ENCODE measurements at places on chromosomes 13 and 19. TPM values are rescaled to one million over a fixed set of nuclear protein-coding genes. Genes with fewer than 3 reads are reported as not detected.

Gene ANGPTL4
- 2.5 TPM for total RNA-seq

Gene SYCN
- not detected for total RNA-seq

Gene ELSPBP1
- not detected for total RNA-seq

Gene LIM2
- not detected for total RNA-seq

Gene FLT3LG
- total RNA-seq, result 2.1 TPM

Gene ADAMTSL5
- total RNA-seq, result 1.4 TPM

Gene STRN4
- 143 TPM for total RNA-seq

Gene RAB4B
- 26.8 TPM for total RNA-seq

Gene SELENOW
- total RNA-seq, result 377 TPM

Gene MBD3L3
- not detected for total RNA-seq

DNA sequence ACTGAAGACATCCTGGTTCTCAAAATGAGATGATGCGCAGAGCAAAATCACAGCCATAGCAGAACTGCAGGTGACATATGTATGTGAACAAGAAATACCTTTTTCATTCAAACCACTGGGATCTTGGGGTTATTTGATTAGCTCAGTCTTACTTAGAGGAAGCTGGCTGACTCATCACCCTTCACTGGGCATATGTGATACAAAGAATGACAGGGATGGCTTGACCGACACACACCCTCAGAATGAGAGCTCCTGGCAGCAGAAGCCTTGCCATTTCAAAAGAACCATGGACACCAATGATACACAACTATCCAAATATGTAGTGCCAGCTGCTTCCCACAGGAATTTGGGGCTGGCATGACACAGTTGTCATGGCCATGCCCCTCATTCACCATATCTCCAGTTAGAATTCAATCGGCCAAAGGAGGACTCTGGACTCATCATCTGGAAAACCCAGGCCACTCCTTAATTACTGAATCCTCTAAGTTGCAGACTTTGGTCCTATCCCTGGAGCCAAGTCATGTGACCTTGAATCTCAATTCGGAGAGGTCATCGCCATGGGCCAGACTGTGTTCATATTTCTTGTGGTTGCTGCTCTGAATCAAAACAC, 115.8 kb downstream of the KATNAL1 start:
- DNase-seq, result no peak

DNA sequence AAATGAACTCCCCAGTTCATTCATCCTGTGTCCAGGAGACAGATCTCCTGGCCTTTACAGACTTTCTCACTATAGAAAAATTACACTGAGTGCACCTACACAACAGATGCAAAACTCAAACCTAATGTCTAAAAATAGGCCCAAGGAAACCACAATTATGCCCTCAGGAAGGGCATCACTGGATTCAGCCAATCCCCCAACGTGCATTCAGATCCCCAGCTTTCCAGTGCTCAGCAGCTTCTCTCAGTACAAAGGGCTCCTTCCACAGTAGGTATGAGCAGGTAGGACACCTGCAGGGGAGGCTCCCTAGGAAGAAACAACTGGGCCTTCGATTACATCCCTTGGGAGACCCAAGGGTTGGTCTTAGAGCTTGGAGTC, 2.1 kb downstream of the ZNF709 start:
- no peak for DNase-seq

- peak; percentile 61 for DNase-seq
Measured at GRCh38 chr19:4609878-4610511, 29.3 kb upstream of the TNFAIP8L1 start.

DNA sequence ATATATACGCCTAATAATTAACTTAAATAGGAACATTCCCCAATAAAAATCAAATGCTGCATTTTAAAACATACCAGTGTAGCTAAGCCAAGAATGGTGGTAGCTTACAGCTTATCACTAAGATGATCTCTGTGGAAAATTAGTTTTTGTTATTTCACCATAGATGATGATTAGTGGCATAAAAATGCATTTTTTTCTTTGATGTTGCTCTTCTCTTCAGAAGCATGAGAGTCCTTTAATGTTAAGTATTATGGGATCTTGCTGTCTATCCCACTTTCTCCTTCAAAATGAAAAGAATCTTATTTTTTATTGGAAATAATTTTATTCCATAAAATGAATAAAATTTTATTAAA, 731.0 kb downstream of the SLITRK1 start:
- DNase-seq, result no peak

DNA sequence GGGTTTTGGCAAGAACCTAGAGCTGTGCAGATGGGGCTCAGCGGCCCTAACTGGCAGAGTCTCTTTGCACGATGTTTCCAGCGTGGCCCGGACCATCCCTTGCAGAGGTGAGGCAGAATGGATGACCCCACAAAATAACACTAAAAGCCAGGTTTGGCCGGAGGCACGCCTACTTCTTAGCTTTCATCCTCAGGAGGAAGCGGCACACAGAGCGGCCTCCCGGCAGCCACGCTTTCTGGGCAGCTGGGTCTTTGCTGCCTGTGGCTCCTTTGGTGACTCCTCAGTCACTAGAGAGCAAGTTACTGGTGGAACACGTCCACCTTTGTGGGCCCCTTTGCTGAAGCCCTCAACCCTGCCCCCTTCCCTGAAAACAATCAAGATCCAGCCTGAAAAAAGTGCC, 25.2 kb downstream of the TEX29 start:
- peak; percentile 23 for DNase-seq

DNA sequence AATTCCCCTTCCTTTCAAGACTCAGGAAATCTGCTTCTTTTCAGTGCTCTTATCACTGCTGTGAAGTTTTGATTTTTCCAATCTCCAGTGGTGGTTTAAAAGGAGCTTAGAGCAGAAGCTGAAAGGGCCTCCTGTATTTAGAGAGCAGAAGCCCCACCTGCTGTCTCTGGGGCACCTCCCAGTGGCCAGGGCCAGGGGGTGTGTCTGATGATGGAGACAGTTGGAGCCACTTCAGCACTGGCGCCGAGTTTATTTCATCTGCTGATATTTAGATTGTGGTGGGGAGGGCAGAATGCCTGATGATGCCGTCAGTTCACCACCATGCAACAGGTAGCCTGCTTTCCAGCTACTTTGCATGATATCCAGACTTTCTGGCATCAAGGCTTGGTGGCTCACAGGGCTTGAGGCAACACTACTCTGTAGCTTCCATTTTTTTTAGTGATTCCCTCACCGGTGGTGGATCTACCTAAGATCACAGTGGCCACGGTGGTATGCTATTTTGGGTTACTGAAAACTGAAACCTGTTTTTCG, 371.9 kb downstream of the KCNRG start:
- DNase-seq, result peak; percentile 72

GRCh38 chr13:85590231-85590931, 208.8 kb downstream of the SLITRK6 start:
- no peak for DNase-seq

DNA sequence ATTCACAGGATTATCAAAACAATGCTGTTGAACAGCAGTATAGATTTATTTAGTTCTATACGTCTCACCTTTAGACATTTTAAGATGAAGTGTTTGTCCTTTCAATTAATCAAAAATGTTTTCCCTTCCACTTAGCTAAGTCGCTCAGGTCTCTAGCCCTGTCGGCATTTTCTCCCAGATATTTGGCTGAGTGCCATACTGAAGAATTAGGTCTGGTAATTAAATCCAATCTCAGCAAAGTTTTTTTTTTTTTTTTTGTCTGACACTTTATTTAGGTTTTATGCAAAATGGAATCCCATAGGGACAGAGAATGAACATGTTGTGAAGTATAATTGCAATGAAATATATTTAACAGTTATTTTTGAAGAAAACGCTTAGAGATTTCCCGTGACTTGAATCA, 44.1 kb downstream of the RFC3 start:
- DNase-seq, result no peak

DNA sequence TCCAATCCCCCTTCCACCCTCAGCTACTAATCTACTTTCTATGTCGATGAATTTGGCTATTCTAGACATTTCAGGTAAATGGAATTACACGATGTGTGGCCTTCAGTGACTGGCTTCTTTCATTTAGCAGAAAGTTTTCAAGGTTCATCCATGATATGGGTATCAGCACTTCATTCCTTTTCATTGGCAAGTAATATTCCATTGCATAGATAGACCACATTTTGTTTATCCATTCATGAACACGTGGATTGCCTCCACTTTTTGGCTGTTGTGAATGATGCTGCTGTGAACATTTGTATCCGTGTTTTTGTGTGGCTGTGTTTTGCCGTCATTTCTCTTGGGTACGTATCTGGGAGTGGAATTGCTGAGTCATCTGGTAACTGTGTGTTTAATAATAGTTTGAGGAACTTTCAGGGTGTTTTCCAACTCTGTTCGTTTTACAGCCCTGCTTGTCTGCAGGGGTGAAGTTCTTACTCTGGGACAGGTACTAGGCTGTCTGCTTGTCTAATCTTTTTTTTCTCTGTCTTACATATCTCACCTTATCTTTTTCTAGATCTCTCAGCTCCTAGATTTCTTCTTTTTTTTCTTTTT, 32.5 kb downstream of the MARK4 start:
- DNase-seq, result no peak

- no peak for DNase-seq
Measured at GRCh38 chr13:85204668-85205344, 594.4 kb downstream of the SLITRK6 start.

- no peak for DNase-seq
Measured at GRCh38 chr19:46722421-46723022, 5.6 kb upstream of the PRKD2 start.

DNA sequence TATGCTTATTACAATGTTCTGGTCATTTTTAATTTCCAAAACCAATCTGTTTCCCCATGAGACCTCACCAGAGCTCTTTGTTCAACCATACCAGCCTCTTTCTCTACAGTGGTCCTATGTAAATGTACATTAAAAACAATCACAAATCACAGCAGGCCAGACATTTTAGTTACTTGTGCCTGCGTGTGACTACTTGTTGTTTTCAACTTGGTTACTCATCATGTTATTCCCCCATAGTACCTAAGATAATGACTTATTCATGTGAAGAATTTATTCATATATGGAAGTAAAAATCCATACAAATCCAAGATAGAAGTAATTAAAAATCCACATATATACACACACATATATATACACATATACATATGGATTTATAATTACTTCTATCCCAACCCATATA, 379.6 kb downstream of the SLITRK6 start:
- DNase-seq, result no peak

DNA sequence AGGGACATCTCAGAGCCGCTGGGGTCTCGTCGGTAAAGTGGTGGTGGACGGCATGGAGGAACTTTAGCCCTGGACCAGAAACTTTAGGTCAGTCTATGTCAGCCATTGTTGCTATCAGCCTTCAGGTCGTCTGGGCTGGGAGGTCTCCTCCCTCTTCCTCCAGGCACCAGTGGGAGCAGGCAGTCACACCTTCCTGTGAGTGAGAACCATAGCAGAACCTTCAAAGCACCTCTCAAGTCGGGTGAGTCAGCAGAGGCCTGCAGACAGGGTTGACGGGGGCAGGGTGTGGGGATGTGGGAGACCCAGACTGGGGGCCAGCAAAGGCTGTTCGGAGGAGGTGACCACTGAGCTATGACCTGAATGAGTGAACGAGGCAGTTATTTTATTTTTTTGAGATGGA, 15.4 kb upstream of the SBNO2 start:
- DNase-seq, result no peak

- DNase-seq, result no peak
Measured at GRCh38 chr13:99558570-99559180, 57.4 kb downstream of the TM9SF2 start.

- DNase-seq, result peak; percentile 100
Measured at GRCh38 chr19:49766007-49766929, 533 bp upstream of the AP2A1 start.

GRCh38 chr13:69459346-69459745, 648.3 kb upstream of the ATXN8OS start:
- no peak for DNase-seq

DNA sequence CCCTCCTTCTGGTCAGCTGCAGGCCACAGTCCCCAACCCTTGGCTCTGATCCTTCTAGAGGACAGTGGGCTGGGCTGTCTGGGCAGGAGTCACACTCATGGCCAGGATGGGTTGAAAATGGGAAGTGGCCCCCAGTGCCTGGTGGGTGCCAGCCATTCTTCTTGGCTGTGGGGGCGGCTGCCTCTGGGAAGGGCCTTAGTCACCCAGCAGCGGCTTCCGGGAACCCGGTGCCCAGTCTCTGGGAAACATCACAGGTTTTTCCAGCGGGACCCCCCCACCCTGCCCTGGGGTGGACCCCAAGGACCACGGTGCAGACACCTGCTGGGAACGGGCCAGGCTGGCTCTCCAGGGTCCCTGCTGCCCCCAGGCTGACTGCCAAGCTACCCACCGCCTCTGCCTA, 27.3 kb upstream of the SLC7A10 start:
- DNase-seq, result no peak

DNA sequence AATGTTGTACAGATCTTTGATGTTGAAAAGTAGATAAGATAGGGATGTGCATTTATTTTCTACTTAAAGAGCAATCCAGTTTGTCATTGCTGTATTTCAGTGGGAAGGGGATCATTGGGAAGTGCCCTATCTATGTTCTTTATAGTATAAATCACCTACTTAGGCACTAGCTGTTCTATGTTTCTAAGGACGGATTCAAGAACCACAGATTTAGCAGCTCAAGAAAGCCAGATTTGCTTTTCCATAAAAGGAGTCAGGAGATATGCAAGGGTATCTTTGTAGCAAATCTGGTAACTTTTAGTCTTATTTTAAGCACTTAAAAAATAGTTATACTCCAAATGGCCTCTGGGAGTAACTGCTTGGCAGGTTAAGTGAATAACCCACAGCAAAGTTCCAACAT, 23.7 kb downstream of the DCLK1 start:
- DNase-seq, result no peak

DNA sequence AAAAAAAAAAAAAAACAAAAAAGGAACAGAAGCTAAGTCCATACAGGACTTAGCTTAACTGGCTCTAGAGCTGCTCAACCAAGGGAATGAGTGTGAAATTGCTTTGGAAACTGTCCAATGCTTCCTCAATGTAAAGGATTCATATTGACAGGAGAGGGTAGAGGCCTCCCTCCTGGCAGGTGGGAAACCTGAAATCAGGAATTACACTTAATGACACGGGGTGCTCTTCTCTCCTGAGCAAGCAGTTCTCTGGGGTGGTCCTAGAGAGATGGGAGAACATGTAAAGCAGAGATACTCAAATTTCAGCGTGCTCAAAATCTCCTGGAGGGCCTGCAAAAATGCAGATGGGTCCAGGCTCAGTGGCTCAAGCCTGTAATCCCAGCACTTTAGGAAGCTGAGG, 3.6 kb upstream of the MAG start:
- DNase-seq, result no peak

GRCh38 chr13:87667686-87668085, 3.5 kb upstream of the SLITRK5 start:
- no peak for DNase-seq

GRCh38 chr13:84784443-84785153, 902.3 kb upstream of the SLITRK1 start:
- DNase-seq, result no peak

- peak; percentile 30 for DNase-seq
Measured at GRCh38 chr19:4058693-4059452, 7.8 kb downstream of the ZBTB7A start.

GRCh38 chr19:1394252-1395193, 6.8 kb downstream of the GAMT start:
- DNase-seq, result peak; percentile 40

GRCh38 chr13:92510416-92510815, 716.2 kb upstream of the GPC6 start:
- DNase-seq, result no peak
